Daoy (cell line): ENCODE measurements at places on chromosomes 11 and 22.

DNA sequence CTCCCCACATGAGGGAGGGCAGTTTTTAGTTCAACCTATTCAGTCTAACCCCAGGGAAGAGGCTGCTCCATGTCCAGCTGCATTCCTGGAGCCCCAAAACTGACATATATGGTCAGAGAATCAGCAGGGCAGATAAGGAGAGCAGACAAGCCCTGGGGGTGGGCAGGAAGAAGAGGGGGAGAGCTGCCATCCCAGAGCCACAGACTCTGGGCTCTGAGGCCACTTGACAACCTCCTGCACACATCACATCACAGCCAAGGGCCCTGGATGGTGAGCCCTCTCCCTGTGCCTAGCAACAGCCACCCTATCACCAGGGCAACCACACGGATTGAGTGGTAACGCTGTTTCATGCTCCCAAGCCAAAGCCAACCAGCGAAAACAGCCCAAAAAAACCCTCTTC is 3.1 kb downstream of the ARHGAP1 start:
- DNase-seq = no peak

DNA sequence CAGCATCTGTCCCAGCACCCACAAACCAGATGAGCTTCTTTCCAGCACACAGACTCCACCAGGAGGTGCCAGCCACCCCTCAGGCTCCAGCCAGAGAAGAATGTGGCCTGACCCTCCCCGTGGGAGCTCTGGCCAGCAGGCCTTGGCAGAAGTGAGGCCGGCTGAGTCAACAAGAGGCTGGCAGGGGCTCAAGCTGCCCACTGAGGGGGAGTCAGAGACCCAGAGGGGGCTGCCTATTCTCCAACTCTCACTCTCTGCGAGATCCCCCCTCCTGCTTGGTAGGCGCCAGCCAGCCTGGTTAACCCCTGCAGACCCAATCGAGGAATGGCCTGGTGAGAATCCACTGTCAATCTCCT is 10.6 kb upstream of the CDC42EP1 start:
- DNase-seq = no peak

DNA sequence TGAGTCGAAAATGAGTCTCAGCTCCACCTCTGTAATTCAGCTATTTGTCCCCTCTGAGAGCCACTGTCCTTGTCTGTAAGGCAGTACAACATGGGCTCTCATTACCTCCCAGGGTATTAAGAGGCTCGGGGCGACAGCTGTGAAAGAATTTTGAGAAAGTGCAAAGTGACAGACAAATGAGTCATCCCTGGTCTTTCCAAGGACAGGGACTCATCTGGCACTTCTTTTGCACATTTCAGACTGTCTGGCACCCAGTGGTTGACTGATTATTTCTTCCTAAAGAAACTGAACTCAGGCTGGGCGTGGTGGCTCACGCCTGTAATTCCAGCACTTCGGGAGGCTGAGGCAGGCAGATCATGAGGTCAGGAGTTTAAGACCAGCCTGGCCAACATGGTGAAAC is 62.1 kb upstream of the ARFGAP3 start:
- peak; percentile 42 for DNase-seq

DNA sequence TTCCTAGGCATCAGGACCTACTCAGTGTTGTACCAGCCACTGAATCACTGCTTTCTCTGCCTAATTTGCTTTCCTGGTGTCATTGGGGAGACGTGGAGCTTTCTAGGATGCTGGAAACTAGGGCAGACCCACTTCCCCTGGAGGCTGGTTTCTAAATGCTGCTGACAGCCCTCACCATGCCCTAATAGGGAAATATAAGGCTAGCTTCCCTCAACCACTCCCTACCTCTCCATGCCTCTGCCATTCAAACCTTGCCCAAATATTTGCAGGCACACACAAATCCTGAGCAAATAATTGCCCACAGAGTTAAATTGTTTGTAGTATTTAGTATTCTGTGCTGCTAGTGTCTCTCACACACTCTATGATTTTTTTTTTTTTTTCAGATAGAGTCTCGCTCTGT is 310.2 kb downstream of the DDX10 start:
- no peak for DNase-seq

GRCh38 chr11:69204941-69205742 is 49.4 kb downstream of the SMIM38 start:
- DNase-seq = no peak

GRCh38 chr22:24416095-24416494 is 11.3 kb upstream of the ADORA2A start:
- no peak for DNase-seq

GRCh38 chr11:121767433-121767832 is 314.7 kb upstream of the SORL1-AS1 start:
- DNase-seq = no peak

GRCh38 chr11:47518212-47518964 is 34.5 kb downstream of the CELF1 start:
- DNase-seq = no peak

DNA sequence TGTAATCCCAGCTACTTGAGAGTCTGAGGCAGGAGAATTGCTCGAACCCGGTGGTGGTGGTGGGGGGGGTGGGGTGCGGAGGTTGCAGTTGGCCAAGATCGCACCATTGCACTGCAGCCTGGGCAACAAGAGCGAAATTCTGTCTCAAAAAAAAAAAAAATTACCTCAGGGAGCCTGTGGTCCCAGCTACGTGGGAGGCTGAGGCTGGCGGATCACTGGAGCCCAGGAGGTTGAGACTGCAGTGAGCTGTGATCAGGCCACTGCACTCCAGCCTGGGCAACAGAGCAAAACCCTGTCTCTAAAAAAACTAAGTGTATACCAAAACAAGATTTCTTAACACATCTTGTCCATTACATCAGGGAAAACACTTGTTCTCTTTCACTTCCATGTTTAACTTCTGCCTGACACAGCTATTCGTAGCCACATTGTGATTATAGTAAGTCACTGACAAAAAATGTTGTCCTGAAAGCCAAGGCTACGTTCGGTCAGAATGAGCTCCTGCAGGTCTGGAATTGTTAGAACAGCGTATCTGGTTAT is 1.4 kb downstream of the TMEM80 start:
- peak; percentile 66 for DNase-seq

- peak; percentile 90 for DNase-seq
Observed at GRCh38 chr22:42444077-42444904, 12.1 kb upstream of the NFAM1 start.

DNA sequence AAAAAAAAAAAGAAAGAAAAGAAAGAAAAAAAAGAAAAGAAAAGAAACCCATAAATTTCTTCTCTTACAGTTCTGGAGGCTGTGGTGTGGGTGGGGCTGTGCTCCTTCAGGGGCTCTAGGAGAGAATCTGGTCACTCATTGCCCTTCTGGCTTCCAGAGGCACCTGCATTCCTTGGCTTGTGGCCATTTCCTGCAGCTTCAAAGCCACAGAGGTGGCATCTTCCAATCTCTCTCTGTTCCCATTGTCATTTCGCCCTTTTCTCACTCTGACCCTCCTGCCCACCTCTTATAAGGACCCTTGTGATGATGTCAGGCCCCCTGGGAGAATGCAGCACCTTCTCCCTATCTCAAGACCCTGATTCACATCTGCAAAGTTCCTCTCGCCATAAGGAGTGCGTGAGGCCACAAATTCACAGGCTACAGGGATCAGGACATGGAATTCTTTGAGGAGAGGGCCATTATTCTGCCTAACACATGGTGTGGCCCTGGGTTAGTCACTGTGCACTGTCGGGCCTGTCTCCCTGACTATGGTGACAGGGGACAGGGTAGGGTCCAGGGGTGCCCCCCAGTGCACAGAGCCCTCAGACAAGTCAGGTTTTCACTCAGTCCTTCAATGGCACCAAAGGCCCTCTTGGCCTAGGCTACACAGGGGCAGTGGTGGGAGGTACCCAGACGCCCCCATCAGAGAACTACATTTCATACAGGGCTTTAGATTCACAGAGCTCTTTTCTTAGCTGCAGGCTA is 38.6 kb upstream of the PRR5 start:
- DNase-seq = no peak

- DNase-seq = no peak
Observed at GRCh38 chr11:9619004-9619403, 44.9 kb upstream of the SWAP70 start.

DNA sequence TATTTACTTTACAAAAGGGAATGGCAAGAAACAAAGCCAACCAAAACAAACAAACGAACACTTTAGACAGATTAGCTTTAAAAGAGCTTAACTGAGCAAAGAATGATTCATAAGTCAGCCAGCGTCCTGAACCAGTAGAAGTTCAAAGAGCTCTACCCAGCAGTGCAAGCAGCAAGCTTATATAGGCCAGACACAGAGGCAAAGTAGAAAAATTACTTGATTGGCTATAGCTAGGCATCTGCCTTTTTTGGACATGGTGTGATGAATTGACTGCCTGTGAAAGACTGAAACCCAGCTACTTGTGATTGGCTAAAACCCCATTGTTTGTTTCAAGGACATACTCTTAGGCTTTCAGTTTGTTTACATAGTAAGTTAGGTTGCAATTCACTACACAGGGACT is 2120.0 kb upstream of the RAG2 start:
- no peak for DNase-seq

DNA sequence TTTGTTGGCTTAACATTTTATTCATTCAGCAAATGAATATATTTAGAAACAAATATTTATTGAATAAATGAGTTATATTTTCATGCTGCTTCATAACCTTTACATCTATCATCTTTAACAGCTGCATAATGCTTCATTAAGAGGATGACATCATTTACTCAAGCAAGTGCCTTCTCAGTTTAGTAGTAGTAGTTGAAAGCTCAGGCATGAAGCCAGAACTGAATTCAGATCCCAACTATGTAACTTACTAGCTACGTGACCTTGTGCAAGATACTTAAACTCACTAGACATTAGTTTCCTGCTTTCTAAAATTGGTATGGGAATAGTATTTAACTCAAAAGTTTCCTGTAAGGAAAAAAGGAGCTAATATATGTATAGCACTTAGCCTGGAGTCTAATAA is 90.3 kb downstream of the TMPRSS5 start:
- no peak for DNase-seq

DNA sequence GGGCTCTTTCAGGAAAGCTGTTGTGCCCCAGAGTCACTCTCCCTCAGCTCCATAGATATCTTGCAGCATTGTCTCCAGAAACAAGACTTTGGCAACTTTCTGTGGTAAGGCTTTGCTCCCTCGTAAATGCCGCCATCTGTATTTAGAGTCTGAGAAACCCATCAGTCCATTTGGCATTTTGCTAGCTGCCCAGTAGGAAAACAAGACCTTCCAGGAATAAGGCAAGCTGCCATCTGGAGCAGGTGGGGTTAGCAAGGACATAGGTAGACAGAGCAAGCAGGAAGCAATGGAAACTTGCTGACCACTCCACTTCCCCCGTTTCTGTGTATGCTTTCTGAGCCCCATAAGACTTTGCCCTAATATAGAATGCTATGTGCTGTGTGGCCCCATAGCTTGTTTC is 131.9 kb downstream of the SPATA19 start:
- no peak for DNase-seq

- no peak for DNase-seq
Observed at GRCh38 chr11:111334532-111335502, 36.5 kb downstream of the POU2AF3 start.

GRCh38 chr11:113675003-113675561 is 31.0 kb downstream of the TMPRSS5 start:
- peak; percentile 91 for DNase-seq

DNA sequence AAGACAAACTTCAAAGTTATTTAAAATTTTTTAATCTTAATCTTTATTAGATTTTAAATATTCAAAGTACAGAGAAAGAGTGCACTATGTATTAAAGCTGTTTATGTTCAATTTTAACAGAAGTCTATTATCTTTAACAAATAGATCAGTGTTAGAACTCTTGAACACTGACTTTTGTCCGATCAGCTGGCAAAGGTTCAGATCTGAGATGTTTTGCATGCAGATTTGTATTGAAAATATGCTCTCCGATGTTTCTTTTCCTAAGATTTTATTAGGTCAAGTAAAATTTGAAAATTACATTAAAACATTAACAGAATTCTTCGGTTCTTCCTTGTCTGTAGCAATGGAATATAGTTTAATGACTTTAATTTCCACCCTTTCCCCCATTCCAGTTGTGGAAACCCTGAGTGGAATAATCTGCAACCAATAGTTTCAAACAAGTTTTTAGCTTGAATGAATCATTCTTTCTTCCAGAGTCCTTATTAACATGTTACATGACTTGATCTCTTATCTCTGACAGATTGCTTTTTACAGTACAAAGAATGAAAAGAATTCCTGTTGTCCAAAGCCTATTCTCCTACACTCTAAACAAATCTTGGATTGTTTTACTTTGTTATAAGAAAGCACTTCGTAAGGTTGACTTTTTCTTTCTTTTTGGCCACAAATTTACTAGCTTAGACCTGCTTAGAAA is 11.4 kb upstream of the TCP11L1 start:
- no peak for DNase-seq

DNA sequence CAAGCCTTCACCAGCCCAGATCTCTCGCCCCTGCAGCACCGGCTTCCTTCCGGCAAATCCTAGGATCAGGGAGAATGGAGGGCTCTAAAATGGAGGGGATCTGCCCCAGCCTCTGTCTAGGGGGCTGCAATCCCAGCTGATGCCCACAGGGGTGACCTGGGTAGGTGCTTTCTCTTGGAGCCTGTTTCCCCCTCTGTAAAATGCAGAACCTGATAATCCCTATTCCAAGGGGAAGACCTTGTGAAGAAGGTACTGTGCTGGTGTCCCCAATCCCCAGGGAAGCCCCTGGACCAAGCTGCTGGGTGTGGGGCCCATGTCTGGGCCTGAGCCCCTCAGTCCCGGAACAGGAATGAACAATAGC is 2.8 kb downstream of the EMID1 start:
- DNase-seq = no peak

DNA sequence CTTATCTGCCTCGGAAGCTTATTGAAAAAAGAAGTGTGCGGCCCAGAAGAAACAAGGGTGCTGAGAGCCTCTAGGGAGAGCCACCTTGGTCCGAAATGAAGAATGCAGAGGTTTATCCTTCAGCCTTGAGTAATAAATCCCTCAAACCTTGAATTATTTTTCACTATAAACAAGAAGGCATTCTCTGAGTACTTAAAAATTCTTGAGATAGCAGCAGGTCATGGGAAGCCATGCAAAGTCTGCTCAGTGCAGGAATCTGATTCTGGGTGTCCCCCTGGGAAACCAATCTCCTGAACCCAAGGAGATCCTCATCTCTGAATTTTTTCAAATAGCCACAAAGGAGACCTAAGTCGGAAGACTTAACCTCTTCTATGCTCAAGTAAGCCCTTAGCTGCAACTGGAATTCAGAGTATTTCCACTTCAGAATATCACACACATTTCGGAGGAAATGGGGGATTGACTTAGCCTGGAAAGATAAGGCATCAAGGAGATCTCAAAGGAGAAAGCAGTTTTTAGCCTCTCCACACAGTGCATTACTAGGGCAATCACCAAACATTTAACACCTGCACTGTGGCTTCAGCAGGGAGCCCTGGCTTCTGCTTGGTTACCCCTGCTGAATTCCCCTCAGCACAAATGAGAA is 365.0 kb downstream of the ETS1 start:
- DNase-seq = no peak

- DNase-seq = no peak
Observed at GRCh38 chr22:44711690-44712555, 9.9 kb downstream of the PRR5 start.
